Immature natural killer cell (primary cell): ENCODE measurements at places on chromosomes 2 and 18. TPM values are rescaled to one million over a fixed set of nuclear protein-coding genes. Genes with fewer than 3 reads are reported as not detected.
A peak's percentile ranks its signal among the peaks of the same experiment; 100 is the strongest.

GRCh38 chr2:55134316-55134706 lies 84.1 kb upstream of the RTN4 start:
- no peak for DNase-seq
- H3K4me3 ChIP-seq, result peak overlapping the region; percentile 87
- no peaks in the 10 kb centered on the region for H3K36me3 ChIP-seq
- peaks cover 18% of the 10 kb centered on the region for H3K4me1 ChIP-seq

- no peak for DNase-seq
- no peaks in the 10 kb centered on the region for H3K36me3 ChIP-seq
These were observed 94.3 kb upstream of the KCTD1 start for GRCh38 chr18:26642440-26643348.

- H3K4me3 ChIP-seq, result no peak overlapping the region
- H3K27ac ChIP-seq, result no peak overlapping the region
- H3K4me1 ChIP-seq, result no peaks in the 10 kb centered on the region
- H3K27me3 ChIP-seq, result peaks cover 13% of the 10 kb centered on the region
These were observed 125.8 kb upstream of the CYP1B1 start for GRCh38 chr2:38201784-38202183.

The VWA3B gene
- polyA plus RNA-seq, result not detected

The ST6GAL2 gene
- polyA plus RNA-seq, result not detected

The CPLX4 gene
- polyA plus RNA-seq, result not detected

The C2orf80 gene
- polyA plus RNA-seq, result not detected
